ENCODE measurements at places on chromosomes 2 and 18.
A peak's percentile ranks its signal among the peaks of the same experiment; 100 is the strongest.

- DNase-seq, result no peak
Measured at GRCh38 chr2:101608408-101609310, 88.8 kb upstream of the MAP4K4 start.

- peak; percentile 14 for DNase-seq
Measured at GRCh38 chr18:12597760-12598159, 60.1 kb downstream of the SPIRE1 start.

DNA sequence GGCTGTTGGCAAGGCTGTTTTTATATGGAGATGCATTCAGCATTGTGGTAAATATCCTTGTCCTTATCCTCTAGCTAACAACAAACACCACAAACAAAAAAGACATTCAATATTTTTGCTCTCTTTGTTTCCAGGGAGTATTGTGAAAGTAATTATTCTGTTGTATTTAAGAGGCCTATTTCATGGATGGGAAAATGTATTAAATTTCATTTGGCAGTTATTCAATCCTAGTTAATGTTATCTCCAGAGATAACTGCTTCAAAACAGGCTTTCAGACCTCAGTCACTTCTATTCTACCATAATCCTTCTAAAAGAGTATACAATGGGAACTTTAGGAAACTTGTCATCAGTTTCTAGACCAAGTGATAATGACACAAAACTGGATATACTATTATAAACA is 280.5 kb upstream of the CCDC68 start:
- DNase-seq, result no peak

DNA sequence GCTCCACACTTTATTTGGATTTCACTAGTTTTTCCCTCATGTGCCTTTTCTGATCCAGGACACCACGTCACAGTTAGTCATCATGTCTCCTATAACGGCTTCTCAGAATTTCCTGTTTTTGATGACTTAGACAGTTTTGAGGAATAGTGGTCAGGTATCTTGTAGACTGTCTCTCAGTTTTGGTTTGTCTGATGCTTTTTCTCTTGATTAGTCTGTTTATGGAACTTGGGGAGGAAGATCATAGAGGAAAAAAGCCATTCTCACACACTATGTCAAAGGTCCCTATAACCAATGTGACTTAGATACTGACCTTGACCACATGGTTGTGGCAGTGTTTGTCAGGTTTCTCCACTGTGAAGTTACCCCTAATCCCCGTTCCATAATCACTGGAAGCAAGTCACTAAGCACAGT is 89.0 kb downstream of the RAPH1 start:
- no peak for DNase-seq

Measured in psoas muscle (tissue), 8 donors.